ENCODE measurements at places on chromosomes 7 and 10.

- no peak for DNase-seq
Measured at GRCh38 chr10:11725912-11726311, 16.3 kb upstream of the ECHDC3 start.

DNA sequence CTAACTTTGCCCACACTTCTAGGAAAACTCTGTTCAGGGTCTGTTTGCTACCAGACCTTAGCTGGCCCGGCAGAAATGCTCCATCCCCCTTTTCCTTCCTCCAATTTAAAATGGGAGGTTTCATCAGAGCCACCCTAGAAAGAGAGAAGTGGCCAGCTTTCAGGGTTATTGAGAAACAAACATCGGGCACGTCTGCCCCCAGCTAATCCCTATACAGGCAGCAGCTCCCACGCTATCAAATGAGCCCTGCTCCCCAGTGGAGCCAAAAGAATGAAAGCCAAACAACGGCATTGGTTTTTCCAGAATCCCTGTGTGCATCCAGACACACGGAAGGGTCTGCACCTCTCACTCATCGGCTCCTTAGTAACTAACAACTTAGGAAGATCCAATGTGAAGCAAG, 132.5 kb downstream of the GRID1 start:
- no peak for DNase-seq

- no peak for DNase-seq
Measured at GRCh38 chr7:135508883-135509588, 866 bp downstream of the CNOT4 start.

GRCh38 chr7:2148189-2148588, 84.6 kb downstream of the MAD1L1 start:
- DNase-seq, result no peak

- DNase-seq, result no peak
Measured at GRCh38 chr10:48252354-48252650, 22.2 kb downstream of the FRMPD2 start.

GRCh38 chr7:33592718-33593117, 312.6 kb upstream of the BMPER start:
- no peak for DNase-seq

- no peak for DNase-seq
Measured at GRCh38 chr7:77258593-77258992, 59.0 kb upstream of the FGL2 start.

DNA sequence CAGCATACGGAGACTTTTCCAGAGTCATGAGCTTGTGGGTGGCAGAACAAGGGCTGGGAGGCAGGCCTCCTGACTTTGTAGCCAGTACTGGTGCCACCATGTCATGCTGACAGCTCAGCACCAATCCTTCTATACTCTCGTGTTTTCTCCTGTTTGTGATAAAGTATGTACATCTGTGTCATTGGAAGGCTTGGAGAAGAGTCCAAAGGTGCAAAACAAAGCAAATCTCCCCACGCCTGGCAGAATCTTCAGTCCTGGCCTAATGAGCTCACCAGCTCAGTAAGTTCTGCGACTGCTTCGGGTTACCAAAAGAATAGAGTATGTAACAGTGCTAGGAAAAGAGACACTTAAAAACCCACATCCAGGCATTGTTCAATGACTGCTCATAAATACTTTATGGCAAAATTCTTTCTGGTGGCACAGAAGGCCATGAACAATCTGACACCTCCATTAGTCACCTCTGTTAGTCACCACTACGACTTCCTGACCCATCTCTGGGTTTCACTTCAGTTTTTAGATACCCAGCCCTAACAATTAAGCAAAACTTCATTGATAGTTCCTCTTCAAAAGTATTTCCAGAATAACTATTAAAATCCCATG, 24.5 kb downstream of the STEAP1 start:
- DNase-seq, result no peak

GRCh38 chr10:127203067-127203466, 6.7 kb upstream of the INSYN2A start:
- no peak for DNase-seq

- no peak for DNase-seq
Measured at GRCh38 chr10:116260599-116260998, 12.4 kb downstream of the GFRA1 start.

- no peak for DNase-seq
Measured at GRCh38 chr7:17939211-17939605, 1.1 kb downstream of the SNX13 start.

GRCh38 chr10:102452672-102453340, 1.5 kb upstream of the C10orf95 start:
- DNase-seq, result no peak

DNA sequence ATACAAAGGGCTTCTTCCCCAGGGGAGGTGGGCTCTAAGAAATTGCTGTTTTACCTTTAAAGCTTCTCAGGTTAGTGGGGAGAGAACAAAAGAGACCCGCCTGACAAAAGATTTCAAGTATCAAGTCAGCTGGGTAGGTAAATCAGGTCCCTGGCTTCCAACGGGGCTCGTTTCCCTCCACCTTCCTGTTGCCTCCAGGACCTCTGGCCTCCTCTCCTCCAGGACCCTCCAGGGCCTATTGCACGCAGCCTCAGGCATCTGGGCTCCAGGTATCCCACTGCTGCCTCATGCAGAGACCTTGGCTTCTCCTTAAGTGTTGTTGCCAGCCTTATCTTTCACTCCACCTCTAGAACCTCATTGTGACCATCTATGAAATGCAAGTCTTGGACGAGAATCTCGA, 2.9 kb downstream of the BNIP3 start:
- DNase-seq, result no peak

- DNase-seq, result no peak
Measured at GRCh38 chr7:72924386-72924732, 536 bp upstream of the POM121 start.

GRCh38 chr7:39758234-39758970, 135.0 kb downstream of the RALA start:
- no peak for DNase-seq

DNA sequence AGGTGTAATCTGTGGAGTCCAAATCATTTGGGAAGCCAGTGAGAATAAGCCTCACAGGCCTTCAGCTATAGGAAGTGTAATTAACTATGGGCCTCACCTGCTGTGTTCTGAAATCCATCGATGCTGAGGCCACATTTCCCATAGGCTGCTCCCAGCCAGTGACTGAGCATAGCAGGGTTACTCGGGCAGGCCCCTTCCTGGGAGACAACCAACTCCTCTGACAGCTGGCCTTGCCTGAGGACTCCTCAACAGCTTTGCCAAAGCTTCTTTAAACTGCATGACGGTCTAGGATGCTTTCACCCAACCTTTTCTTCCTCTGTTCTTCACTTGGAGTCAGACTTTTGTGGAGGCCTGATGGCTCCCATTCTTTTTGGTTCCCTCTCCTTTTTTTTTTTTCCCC, 63.8 kb upstream of the SMNDC1 start:
- no peak for DNase-seq

GRCh38 chr7:66170309-66171231, 34.6 kb upstream of the TPST1 start:
- no peak for DNase-seq

GRCh38 chr7:131769241-131769640, 212.8 kb upstream of the PODXL start:
- DNase-seq, result no peak

GRCh38 chr10:47402641-47403301, 18.7 kb upstream of the ZNF488 start:
- no peak for DNase-seq
